ENCODE measurements at places on chromosomes 6 and 20.
A peak's percentile ranks its signal among the peaks of the same experiment; 100 is the strongest.

- DNase-seq: no peak
These were observed 20.7 kb downstream of the FILIP1 start for GRCh38 chr6:75472885-75473284.

- DNase-seq: no peak
These were observed 69.9 kb downstream of the PPP1R14C start for GRCh38 chr6:150212778-150213177.

DNA sequence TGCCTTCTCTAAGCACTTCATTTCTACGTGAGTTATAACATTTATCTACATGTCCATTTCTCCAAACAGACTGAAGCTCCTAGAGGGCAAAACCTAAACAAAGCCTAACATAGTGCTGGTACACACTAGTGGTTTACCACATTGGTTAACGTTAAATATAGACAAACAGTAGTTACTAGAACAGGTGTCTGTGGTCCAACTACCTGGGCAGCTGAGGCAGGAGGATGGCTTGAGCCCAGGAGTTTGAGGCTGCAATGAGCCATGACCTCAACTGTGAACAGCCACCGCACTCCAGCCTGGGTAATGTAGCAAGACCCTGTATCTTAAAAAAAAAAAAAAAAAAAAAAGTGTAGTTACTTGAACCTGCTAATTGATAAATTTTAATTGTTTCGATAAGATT lies 26.5 kb downstream of the PTPRK start:
- DNase-seq: no peak

DNA sequence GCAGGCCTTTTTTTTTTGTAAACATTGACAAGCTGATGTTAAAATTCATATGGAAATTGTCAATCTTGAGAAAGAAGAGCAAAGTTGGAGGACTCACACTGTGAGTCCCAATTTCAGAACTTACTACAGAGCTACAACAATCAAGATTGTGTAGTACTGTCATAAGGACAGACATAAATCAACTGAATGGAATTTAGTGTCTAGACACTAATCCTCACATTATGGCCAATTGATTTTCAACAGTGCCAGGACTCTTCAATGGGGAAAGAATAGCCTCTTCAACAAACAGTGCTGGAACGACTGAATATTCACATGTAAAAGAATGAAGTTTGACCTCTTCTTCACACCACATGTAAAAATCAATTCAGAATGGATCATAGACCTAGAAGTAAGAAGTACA lies 60.8 kb downstream of the TGM2 start:
- DNase-seq: no peak

DNA sequence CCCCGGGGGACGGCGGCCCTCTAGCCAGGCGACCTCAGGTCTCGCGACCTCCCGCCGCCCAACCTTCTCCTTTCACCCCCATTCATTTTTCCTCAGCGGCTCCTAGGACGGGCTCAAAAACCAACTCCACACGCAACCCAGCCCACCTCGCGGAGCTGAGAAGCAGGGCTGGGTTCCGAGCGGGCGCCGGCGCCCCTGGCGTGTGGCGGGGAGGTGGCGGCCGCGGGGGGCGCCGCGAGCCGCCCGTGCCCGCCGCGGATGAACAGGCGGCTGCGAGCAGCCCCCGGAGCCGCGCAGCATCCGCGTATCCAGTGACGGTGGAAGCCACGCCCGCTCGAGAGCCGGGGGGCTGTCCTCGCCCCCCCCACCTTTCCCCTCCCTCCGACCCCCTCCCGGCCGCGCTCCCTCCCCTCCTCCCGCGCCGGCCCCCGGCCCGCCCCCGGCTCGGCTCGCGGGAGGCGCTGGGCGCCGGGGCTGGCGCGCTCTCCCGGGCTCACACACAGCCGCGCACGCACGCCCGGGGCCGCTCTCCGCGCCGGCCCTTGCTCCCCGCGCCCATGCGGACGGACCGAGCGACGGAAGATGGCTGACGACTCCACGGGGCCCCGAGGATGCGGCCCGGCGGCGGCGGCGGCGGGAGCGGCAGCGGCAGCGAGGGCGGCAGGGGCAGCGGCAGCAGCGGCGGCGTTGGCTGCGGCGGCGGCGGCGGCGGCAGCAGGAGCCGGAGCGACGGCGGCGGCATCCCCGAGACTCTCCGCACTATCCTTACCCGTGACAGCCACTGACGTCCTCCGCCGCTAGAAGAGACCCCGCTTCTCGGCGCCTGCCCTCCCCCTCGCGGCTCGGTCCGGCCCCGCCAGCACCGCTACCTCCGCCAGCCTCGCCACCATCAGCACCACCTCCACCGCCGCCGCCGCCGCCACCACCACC lies at the start of gene SOBP:
SOBP (plus strand) TSS at position 482 of the 930 bp plus-strand sequence. CDS start 500 bp downstream, outside the sequence.
- DNase-seq: peak; percentile 49

DNA sequence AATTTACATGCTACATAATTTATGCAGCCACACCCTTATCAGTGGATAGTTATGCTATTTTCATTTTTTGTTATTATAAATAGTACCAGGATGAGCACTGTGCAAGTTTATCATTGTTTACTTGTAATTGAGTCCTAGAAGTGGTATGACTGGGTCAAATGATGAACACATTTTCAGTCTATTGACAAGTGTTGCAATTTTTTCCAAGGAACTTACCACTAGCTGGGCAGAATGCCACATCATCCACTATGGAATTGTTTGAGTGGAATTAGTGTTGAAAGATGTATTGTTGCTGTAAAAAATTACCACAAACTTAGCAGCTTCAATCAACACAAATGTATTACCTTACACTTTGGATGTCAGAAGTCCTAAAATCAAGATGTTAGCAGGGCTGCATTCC lies 38.1 kb upstream of the OPN5 start:
- DNase-seq: no peak

- DNase-seq: no peak
These were observed 15.4 kb upstream of the KIAA1755 start for GRCh38 chr20:38275815-38276550.

DNA sequence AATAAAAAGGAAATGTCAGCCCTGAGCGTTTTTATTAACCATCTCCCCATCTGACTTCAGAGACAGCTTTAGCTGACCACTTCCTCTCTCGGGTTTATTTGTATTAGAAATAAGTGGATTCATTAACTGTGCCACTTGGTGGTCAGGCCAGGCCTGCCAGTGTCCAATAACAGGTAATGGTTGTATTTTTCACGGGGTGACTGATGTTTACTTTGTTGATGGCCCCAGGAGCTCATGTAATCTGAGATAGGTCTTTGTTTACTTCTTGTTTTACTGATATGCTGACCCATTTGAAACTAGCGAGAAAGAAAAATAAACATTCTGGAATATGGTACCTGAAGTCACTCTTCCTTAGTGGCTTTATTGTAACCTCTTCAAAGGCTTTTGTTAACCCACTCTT lies 504.3 kb upstream of the SLC35B3 start:
- DNase-seq: no peak

DNA sequence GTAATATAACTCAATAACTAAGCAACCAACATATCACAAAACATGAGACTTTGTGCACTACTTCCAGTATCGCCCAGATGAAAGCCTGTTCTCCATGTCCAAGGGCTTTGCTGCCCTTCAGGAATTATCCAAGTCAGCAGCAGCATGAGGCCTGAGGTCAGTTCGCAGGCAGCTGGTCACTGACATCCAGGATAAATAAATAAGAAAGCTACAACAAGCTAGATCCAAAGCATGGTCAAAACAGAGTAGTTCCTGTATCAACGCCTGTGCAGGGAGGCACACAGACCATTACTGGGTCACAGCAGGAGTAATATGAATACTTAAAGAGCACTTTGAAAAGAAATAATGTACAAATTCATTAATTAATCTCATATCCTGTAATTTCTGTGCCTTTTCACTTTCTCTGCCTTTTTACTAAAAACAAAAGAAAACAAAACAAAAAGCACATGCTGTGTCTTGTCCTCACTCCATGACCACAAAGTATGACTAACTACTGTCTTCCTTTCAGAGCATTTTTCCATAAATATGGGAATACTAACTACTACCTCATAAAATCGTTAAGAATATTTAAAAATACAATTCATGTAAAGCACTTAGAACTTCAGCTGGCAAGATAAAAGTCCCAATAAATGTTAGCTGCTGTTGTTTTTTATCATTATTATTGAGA lies 374.9 kb upstream of the IRAK1BP1 start:
- DNase-seq: no peak

DNA sequence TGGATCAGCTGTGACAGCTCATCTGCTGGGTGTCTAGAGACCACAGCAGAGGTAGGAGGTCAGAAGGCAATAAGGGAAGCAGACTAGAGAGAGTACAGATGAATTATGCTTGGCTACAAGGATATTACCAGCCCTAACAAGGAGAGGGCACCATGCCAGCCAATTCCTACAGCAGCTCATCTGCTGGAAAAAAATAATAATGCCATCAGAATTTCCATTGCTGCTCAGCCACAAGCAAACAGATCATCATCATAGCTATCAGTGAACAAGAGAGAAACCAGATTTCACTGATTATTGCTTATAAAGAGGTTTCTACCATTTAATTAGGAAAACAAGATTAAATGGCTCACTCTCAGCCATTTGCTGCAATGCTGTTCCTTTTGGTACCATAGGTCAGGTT lies 66.5 kb downstream of the PSMG4 start:
- DNase-seq: no peak

GRCh38 chr6:92050216-92050615 lies 1369.1 kb downstream of the EPHA7 start:
- DNase-seq: no peak

DNA sequence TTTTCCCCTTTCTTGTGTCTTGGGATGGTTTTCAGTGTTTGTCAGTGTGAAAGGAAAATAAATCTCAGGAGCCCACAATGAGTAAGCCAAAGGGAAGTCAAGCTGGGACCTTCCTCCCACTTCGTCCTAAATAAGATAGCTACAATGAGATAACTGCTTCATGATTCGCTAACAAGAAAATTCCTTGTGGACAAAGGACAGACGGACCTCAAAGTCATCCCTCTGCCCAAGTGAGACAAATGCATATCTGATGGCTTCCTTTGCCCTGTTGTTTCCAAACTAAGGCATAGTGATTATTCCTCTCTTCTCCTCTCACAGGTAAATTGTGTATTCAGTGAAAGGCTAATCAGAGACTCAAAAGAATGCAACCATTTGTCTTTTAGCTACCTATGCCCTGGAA lies 26.1 kb upstream of the ADTRP start:
- DNase-seq: no peak

- no peak for DNase-seq
These were observed 63.4 kb upstream of the PMEPA1 start for GRCh38 chr20:57773059-57773815.

- no peak for DNase-seq
These were observed 50.1 kb downstream of the PKIB start for GRCh38 chr6:122660296-122660695.

GRCh38 chr6:25942561-25943147 lies 12.2 kb upstream of the SLC17A2 start:
- DNase-seq: no peak

DNA sequence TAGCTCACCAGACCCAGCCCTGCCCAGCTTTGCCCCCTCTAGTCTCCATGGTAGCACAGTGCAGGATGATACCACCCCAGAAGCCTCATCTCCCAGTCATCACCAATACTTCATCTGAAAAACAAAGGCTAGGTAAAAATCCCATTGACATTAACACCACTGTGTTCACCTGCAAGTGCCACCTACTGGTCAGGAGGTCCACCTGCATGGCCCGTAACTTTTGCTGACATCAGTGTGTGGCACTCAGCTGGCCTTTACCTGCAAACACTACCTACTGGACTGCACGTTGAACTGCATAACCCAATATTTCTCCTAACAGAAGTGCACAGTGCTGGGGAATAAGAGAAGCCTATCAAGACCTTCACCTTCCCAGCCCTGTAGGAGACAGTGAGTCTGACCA lies 234.7 kb upstream of the ADGRB3 start:
- no peak for DNase-seq

DNA sequence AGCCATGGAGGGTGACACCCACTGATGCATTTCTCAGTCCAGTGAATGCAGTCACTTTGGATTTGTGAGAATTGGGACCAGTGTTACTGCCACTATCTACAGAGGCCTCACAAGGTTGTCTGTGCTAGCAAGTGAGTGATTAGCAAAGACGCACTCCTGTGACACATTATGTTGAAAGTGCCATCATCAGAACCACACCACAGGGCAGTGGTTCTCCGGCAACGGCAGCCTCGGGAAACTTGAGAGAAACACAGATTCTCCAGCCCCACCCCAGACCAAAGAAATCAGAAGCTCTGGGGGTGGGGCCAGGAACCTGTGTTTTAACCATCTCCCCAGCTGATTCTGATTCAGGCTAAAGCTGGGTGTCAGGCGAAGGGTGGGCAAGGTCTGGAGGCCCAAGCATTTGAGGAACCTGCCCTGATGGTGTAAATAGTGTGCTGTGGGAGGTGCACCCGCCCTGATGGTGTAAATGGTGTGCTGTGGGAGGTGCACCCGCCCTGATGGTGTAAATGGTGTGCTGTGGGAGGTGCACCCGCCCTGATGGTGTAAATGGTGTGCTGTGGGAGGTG lies 39.9 kb downstream of the TMEM242 start:
- no peak for DNase-seq

DNA sequence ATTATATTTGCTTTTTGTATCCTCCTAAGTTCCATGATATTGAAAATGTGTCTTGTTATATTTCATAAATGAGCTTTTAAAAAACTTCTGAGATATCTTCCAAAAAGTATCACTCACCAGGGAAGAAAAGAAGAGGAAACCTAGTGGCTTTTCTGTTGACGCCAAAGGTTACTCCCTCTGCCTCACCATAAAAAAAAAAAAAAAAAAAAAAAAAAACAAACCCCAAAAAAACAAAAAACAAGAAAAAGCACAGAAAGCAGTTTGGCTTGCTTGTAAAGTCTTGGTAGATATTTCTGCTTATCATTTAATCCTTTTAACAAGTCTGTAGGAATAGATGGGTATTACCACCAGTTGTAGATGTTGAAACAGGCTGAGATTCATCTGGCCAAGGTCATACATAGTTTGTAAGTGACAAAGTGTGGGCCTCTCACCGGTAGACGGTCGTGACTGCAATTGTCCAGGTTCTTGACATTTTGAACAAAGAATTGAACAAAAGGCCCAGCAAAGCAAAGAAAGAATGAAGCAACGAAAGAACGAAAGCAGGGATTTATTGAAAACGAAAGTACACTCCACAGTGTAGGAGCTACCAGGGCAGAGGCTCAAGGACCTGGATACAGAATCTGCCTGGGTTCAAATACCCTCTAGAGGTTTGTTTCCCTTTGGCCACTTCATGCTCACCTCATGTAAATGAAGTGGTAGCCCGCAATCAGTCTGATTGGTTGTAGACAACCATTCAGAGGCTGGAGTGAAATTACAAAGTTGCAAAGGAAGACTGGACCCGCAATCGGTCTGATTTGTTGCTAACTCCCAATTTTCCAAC lies 11.6 kb upstream of the ELOVL5 start:
- DNase-seq: no peak

DNA sequence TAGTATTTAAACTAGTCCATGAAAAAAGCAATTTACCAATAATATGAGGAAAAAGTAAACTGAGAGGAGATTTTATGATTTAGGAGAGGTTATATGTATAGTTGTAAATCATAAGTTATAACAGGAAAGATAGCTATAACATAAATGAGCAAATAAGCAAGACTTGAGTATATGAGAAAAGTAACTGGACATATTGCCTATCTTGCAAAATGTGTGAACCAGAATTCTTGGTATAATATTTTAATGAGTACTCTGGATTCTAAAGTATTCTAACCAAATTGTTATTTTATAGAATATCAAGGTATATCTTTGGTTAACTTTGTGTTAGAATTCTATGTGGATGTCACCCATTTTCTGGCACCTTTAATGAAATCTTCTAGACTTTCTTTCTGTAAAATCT lies 124.6 kb downstream of the PHF3 start:
- no peak for DNase-seq

- DNase-seq: no peak
These were observed 46.6 kb downstream of the RBM38 start for GRCh38 chr20:57437672-57438330.

GRCh38 chr20:63635431-63636141 lies 8.7 kb upstream of the GMEB2 start:
- DNase-seq: peak; percentile 59

Measured in activated CD4-positive, CD25-positive, alpha-beta regulatory T cell treated with anti-CD3 and anti-CD28 coated beads, Interleukin-2, amount 50 U/mL, for 72 hours (primary cell).